ENCODE measurements at places on chromosomes 2 and 18. TPM values are rescaled to one million over a fixed set of nuclear protein-coding genes. Genes with fewer than 3 reads are reported as not detected.

Gene ZNF804A
- not detected for total RNA-seq

Gene ABHD3
- 34.3 TPM for total RNA-seq

Gene CEP192
- 22.8 TPM for total RNA-seq

Gene SLC14A1
- 2.8 TPM for total RNA-seq

Gene IL1RL1
- not detected for total RNA-seq

Gene ARMC9
- 1.2 TPM for total RNA-seq

Gene ARL4C
- 484 TPM for total RNA-seq

Gene REG1B
- total RNA-seq = not detected

Gene FAM98A
- total RNA-seq = 21.0 TPM

Gene RBM45
- 6.4 TPM for total RNA-seq

Gene DOK6
- not detected for total RNA-seq

Gene ARHGAP28
- total RNA-seq = not detected

Data from CD8-positive, alpha-beta T cell (primary cell).